ENCODE measurements at places on chromosomes 16 and 17.

DNA sequence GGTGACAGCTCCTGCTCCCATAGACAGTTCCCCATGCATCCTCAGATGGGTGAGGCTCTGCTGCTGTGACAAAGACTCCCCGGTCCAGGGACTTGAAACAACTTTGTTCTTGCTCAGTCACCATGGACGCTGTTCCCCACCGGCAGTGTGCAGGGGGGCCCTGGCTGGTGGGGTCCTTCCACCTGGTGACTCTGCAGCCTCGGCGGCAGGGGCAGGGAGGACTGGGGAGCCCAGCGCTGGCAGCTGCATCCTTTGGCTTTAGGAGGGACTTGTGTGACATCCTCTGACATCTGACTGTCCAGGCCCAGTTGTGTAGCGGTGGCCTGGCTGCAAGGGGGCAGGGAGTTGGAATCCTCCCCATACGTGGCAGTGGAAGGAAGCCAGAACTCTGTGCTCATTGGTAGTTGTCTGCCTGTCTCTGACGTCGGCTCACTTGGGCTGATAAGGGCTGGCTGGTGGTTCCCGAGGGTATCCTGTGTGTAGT, 107.3 kb downstream of the CMIP start:
- peak; percentile 80 for DNase-seq

GRCh38 chr17:40333781-40334448, 24.9 kb downstream of the RARA start:
- DNase-seq = no peak

DNA sequence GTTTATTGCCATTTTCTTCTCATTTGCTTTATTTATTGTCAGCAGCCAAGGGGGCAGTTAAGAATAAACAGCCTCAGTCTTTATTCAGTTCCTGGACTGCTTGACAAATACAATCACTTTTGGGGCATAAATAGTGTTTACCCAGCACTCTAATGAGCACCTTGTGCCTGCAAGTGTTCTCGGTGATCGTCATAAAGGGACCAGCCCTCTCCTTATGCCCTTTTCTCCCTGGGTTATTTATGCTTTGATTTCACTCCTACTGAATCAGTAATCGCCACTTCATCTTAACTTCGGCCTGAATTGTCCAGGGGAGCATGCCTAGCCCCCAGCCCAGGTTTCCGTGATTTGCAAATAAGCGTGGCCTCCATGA, 55.7 kb upstream of the CACNG5 start:
- no peak for DNase-seq

DNA sequence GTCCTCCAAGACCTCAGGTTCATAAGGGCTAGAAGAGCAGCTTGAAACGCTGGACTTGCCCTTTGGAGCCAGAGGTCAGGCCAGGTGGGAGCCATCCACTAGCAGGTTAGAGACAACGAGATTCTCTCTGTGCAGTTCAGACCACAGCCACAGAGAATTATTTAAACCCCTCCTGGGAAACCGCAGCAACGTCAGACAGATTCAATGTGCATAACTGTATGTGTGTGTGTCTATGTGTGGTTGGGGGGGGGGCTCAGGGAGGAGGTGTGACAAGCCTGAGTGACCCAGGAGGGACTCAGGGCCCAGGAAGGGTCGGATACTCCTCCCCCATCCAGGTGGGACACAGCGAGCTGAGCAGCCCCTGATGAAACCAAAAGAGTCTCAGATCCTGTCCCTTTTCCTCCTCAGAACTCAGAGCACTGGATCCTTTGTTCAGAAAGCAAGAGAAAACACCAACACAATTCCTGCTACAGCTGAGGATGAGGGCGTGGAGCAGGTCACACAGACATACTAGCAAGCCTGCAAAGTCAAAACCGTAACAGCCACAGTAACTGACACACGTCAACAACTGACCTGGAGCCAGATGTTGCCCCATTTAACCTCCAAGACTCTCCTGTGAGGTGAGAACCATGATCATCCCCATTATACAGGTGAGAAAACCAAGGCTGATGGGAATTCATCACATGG, 66.8 kb downstream of the XYLT1 start:
- DNase-seq = no peak

DNA sequence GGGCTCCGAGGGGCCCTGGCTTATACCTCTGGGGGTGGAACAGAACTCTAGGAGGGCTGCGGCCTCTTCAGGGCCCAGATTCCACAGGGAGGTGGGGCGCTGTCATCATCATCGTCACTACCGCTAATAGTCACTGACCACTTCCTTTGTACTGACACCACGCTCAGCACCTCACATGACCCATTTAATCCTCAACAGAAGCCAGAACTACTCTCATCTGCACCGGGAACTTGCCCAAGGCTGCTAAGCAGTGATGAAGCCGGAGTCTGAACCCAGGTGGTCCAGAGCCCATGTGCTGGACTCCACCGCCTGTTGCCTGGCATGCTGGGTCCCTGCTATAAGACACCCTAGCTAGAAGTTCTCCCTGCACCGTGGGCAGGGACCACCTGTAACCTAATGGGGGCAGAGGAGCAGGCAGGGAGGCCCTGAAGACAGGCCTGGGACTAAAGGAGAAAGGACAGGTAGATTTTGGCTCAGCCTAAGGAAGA, 12.0 kb downstream of the UNC13D start:
- DNase-seq = no peak

- no peak for DNase-seq
These were observed 9.3 kb downstream of the SLC46A1 start for GRCh38 chr17:28396635-28397239.

DNA sequence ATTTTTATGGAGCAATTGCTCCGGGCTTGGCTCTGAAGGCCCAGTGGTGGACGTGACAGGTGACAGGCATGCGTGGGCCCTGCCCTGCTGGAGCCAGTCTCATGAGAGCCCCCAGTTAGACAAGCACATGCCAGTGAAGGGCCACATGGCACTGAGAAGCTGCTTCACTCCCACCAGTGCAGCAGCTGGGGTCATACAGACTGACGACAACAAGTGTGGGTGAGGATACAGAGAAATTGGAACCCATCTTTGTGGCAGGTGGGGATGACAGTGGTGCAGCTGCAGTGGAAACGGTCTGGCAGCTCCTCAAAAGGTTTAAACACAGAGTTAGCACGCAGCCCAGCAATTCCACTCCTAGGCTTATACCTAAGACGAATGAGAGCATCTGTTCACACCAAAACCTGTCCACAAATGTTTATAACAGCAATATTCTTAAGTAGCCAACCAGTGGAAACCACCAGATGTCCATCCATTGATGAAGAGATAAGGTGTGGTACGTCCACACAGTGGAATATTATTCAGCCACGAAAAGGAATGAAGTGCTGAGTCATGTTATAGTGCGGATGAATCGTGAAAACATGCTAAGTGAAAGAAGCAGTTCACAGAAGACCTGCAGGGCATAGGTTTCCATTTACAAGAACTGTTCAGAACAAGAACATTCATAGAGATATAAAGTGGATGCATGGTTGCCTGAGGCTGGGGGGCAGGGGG, 12.5 kb upstream of the CIBAR2 start:
- no peak for DNase-seq

GRCh38 chr17:77076124-77076830, 64.5 kb upstream of the SEC14L1 start:
- DNase-seq = no peak

DNA sequence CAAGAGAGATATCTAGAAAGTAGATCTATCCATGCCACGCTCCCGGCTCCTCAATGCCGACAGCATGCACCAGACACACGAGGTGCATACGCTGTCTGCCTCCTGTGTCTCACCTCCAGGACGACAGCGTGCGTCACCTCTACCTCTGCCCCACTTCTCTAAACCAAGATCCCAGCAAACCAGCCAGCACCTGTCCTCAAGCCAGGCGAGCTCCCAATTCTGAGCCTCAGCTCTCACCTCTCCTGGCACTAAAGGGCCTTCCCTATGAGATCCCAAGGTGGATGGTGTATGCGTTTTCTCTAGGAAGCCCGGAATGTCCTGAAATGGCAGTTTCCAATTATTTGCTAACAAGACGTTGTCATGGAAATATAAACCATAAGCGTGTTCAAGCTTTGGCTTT, 36.2 kb upstream of the RCVRN start:
- no peak for DNase-seq

DNA sequence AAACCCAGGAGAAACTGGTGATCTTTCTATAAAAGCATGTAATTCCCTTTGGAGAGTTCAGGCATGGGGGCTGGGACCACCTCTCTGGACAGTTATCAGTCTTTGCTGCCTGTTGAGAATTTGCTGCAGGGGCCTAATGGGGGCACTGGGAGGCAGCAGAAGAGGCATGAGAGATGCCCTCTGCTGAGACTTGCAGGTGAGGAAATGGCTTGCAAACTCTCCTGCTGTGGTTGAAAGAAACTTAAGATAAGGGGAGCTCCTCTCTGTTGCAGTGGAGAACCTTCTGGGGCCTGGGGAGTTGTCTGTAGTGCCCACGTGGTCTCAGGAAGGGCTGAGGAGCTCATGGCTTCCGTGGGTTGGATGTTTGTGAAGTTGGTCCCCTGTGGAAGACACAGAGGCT, 301.1 kb upstream of the FOXF1 start:
- DNase-seq = no peak

DNA sequence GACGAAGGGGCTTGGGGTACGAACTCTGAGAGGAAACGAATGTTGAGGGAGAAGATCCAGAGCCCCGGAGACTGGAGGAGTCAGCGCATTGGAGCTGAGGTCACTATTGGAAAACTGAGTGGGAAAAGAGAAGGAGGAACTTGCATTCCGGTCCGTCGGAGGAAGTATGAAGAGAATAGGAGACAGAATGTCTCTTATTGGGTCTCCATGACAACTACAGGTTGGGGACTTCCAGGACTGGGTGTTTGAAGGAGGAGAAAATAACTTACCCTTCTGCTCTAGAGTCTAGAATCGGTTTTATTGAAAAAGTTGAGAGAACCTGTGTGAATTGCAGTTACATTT, 537 bp downstream of the GOSR1 start:
- DNase-seq = no peak

DNA sequence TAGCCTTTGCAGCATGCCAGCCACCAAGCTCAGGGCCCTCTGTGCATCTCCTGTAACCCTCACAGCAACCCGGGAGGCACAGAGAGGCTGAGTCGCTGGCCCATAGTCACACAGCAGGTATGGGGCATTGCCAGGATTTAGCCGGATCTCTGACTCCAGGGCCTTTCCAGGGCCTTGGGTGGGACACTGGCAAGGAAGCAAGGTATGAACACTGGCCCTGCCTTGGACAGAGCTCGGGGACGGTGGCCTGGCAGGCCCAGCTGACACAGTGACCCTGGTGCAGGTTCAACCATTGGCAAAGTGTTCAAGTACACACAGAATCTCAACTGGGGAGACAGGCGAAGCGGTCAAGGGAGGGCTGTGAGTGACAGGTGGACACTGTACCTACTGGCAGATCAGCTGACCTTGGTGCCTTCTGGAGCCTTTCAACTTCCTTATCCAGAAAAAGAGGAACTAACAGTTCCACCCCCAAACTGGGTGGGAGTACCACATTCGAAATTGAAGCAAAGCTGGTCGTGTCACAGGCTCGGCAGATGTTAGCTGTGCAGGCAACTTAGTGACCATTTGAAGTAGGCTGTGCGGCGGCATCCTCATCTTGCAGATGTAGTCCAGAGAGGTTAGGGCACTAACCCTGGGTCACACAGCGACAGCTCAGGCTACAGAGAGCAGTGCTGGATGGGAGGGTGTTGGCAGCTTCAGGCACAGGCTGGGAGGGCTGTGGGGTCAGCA, 287.4 kb downstream of the SEC14L1 start:
- no peak for DNase-seq

DNA sequence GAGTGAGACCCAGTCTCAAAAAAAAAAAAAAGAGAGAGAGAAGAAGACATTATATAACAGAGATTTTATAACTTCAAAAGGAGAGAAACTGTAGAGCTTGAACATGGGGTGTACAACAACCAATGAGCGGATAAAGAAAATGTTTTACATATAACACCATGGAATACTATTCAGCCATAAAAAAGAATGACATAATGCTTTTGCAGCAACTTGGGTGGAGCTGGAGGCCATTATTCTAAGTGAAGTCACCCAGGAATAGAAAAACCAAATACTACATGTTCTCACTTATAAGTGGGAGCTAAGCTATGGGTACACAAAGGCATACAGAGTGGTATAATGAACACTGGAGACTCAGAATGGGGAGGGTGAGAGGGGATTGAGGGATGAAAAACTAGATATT, 61.1 kb downstream of the CHD9NB start:
- no peak for DNase-seq

GRCh38 chr16:81429045-81429521, 15.5 kb upstream of the CMIP start:
- DNase-seq = peak; percentile 56

DNA sequence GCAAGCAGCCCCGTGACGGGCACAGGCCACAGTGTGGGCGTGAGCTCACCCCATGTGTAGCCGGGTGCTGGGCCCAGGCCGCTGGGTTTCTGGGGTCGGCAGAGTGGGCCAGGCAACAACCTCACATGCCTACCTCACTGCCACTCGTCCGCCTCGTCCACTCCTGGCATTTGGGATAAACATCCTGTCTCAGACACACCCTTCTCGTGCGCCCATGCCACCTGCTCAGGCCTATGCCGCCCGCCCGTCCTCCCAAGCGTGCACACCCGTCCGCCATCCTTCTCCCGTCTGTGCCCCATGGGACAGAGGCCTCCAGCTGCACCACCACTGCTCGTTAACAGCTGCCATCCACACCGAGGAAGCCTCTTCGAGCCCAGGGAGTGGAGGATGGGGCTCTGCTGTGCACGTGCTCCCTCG, 64.3 kb downstream of the KLHDC4 start:
- no peak for DNase-seq

GRCh38 chr17:53133876-53134275, 688.9 kb upstream of the KIF2B start:
- DNase-seq = no peak

GRCh38 chr16:64615630-64616280, 506.1 kb downstream of the CDH11 start:
- no peak for DNase-seq

DNA sequence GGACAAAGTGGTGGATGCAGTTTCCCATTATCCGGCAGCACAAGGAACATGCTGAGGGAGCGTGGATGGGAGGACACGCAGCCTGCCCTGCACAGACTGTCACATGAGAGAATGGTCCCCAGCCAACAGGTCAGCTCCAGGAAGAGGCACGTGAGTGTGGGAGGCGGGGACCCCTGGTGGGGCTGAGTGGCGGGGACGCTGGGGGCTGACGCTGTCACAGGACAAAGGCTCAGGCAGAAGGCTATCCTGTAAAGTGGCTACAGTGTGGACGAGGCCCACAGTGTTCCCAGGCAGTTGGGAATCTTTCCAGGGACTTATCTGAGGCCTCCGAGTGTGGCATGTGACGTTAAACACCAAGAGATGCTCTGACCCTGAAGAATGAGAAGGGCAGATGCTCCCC, 30.4 kb downstream of the MBTPS1 start:
- peak; percentile 27 for DNase-seq
